Stimulated activated CD8-positive, alpha-beta memory T cell treated with anti-CD3 and anti-CD28 coated beads, Interleukin-7, amount 100 ng/mL, for 4 hours (primary cell): ENCODE measurements at places on chromosomes 3 and 15.

DNA sequence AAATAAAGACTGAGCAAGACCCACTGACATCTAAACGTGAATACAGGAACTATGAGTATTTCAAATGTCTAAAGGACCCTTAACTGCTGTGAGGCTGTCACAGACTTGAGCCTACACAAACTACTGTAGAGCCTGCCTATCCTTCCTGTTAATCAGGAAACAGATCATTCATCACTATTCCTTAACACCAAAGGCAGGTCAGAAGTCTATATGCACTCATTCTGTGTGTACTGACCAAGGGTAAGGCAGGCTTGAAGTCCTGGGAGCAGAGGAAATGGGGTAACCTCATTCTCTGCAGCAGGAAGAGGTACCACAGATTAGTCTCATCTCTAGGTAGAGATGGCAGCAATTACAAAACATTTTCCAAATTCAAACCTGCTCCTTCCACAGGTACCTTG lies 30.7 kb downstream of the NPTN start:
- no peak for DNase-seq

- no peak for DNase-seq
Observed at GRCh38 chr15:57218826-57219576, 157.3 kb upstream of the CGNL1 start.

- DNase-seq, result no peak
Observed at GRCh38 chr3:152204218-152204617, 64.5 kb upstream of the MBNL1 start.

- DNase-seq, result no peak
Observed at GRCh38 chr3:48991851-48992545, 2.0 kb downstream of the P4HTM start.

- DNase-seq, result no peak
Observed at GRCh38 chr3:105862217-105862616, 6.6 kb downstream of the CBLB start.

DNA sequence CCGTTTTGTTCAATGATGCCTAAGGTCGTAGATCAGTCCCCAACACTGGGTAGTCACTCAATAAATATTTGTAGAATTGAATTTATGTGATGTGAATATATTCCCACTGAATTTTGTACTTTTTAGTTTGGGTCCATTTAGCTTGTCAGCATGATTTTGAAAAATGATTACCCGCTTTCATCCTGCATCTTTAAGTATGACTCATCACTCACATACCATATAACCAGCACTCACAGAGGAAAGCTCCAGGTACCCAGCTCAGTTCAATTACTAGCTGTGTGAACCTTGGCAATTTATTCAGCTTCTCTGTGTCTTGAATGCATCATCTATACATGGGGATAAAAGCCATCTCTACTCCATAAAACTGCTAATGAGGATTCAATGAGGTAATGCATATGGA lies 2.2 kb upstream of the MLF1 start:
- DNase-seq, result no peak

DNA sequence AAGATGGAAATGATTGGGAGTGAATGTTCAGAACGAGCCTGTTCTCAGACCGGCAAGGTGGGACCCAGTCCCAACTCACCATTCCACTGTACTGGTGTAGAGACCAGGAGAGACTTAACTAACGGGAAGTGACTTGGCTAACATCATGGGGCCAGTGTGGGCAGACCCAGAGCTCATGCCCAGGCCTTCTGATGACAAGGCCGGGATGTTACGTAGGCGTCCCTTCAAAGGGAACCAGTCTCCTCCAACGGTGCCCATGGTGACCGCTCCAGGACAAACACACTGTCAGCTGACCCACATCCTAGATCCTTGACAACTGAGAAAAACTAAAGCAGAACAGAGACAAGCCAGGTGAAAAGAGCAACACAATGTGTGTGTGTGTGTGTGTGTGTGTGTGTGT lies 128.4 kb upstream of the HACD2 start:
- DNase-seq, result no peak

GRCh38 chr3:141076797-141077571 lies 25.8 kb downstream of the SPSB4 start:
- no peak for DNase-seq

DNA sequence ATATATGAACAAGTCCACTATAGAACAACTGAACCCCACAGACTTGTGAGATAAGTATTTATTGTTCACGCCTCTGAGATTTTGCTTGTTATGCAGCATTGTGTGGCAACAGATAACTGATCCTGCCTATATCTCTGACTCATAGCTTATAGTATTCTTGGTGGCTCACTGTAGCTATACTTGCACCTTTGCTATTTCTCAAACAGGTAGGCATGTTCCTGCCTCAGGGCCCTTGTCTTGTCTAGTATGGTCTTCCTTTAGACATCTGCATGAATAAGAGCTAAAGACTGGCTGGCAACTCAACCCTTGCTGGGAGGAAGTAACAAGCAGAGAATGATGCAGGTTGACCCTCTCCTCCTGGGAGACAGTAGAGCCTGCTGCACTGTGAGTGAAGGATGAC lies 256.1 kb downstream of the CHST2 start:
- no peak for DNase-seq

DNA sequence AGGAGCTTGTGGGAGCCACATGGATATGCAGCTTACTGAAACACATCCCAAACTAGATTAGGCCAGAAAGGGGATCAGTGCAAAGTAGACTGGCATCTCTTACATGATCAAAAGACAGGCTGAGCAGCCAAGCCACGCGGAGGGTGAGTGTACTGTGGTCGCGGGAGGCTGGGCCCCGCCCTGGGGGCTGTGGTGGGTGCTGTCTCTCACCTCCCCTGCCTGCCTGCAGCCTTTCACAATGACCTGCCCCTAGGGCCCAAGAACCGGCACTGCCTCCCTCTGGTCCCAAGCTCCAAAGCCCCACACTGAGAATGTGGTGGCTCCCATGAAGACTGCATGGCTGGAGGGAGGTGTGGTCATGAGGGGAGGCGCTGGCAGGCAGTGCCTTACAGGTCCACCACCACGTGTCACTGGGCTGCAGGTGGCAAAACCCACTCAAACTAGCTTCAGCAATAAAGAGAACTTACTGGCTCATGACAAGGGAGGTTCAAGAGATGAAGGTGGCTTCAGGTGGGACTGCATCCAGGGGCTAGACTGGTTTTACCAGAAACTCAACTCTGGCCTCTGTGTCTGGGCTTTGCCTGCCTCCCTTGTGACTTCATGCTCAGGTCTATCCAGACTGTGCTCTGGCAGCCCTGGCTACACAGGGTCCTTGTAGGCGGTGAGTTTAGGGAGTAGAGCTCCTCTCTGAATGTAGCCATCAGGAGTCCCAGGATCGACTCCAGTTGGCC lies 27.4 kb upstream of the PLXND1 start:
- no peak for DNase-seq

DNA sequence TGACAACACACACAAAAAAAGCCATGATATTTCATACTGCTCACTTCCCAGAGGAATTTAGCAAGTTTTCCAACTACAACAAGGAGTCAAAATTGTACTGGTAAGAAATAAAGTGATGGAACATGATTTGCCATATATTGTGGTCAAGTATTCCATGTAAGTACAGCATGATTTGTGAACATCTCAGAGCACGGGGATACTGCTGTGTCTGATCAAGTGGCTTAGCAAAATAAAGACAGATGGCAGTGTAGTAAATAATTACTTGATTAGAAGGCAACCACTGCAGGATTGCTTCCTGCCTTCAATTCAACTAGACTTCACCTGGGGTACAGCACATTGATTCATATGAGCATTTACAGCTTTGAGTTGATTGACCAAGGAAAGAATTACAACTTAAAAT lies 51.6 kb upstream of the DUT start:
- no peak for DNase-seq

- no peak for DNase-seq
Observed at GRCh38 chr3:165279471-165279870, 83.3 kb upstream of the SLITRK3 start.

DNA sequence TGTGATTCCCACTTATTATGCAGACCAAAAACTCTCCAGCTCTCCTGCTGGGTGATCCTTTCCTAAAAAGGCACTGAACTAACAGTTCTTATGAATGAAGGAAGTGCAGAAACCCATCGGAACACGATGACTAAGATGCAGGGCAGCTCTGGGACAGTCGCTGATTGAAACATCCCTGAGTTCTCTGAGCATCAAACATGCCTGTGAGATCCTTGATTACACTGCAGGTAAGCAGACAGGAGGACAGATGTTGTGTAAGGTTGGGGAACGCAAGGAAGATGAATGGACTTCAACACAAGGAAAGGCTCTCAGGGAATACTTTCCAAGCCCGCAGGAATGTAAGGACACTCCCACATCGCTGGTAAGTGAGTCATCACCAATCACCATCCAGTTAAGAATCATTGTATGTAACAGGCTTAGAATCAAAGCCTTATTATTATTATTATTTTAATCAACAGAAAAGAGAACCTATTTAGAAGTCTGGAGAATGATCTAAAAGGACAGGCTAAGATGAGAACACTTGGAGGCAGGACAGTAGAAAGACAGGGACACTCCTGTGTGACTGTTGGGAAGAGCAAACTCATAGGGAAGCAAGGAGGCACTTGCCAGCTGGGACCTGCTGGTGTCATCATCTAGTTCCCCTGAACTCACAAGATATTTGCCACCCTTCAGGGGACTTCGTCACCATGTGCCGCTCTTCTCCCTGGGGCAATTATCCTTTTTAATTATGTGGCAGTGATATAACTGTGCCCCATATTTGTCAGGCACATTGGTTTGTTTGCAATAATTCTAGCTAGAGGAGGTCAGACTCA lies 26.0 kb downstream of the TMEM158 start:
- no peak for DNase-seq

DNA sequence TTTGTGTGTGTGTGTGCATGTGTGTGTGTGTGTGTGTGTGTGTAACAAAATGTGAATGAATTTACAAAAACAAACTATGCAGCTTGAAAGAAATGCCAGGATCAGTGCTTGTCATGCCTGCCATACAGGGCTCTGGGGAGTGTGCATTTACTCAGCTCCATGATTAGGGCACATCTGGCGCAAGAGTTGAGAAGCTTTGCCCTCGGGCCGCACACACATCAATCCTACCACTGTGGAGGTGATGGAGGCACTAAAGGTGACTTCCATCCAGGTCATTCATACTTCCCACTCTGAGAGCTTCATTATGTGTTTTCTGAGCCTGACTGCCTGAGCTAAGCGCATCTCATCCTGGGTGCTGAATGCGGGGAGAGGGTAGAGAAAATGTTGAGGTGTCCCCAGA lies 72.0 kb upstream of the ZBED2 start:
- DNase-seq, result no peak

GRCh38 chr3:69737392-69737791 lies 1.9 kb upstream of the MITF start:
- DNase-seq, result no peak

DNA sequence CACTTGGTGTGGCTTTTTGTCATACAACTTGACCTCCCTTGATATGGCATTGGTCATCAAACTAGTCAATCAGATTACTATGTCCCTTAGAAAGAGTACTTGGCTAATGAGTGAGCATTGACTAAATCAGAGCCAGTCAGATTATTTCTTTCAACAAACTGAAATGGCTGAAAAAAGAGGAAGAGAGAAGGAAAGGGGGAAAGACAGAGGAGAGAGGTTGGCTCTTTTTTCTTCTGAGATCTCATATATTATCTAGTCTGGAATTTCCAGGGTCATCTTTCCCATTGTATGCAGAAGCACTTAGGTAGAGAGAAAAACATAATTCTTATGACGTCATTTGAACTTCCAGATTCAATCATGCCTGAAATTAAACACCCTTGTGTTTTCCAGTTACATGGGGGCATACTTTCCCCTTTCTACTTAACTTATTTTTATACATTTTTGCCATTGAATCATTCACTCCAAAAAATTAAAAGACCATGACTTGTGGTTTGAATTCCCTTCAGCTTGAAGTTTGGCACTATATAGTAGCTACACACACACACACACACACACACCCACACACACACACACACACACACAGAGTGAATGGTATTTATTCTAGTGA lies 387.8 kb downstream of the LSAMP start:
- DNase-seq, result no peak

DNA sequence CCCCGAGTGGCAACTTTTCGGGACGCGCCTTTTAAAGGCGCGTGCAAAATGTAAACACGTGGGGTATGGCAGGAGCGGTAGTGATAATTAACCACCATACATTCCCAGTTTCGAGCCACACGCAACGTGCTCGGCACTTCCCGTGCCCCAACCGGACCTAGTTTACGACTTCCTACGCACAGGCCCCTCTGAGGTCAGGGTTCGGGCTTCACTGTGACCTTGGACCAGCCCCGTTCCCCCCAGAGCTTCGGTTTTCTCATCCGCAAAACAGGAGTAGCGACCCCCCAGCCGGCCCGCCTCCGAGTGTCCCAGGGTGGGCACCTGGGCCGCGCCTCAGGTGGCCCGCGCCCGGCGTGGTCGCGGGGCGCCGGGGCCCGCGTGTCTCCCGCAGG lies 451 bp downstream of the CHCHD4 start:
- DNase-seq, result peak; percentile 52

GRCh38 chr15:98889930-98890695 lies 117.5 kb downstream of the PGPEP1L start:
- no peak for DNase-seq

- no peak for DNase-seq
Observed at GRCh38 chr3:101027286-101027685, 34.1 kb upstream of the ABI3BP start.

DNA sequence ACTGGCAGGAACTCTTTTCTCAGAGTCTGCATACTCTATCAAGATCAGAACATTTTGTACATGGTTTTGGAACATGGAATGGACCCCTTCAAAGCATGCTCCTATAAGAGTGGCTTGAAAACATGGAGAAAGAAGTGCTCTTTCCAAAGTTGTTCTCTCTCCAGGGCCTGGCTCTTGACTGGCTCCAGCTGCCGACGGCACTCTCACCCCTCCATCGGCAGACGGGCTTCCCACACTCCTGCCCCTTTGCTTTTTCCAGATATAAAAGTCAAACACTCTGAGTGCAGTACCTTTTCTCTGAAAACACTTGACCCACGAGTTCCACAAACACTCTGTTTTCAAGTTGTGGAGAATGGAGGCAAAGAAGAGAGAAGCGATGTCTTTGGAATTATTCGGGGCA lies 72.5 kb upstream of the ONECUT1 start:
- DNase-seq, result no peak

DNA sequence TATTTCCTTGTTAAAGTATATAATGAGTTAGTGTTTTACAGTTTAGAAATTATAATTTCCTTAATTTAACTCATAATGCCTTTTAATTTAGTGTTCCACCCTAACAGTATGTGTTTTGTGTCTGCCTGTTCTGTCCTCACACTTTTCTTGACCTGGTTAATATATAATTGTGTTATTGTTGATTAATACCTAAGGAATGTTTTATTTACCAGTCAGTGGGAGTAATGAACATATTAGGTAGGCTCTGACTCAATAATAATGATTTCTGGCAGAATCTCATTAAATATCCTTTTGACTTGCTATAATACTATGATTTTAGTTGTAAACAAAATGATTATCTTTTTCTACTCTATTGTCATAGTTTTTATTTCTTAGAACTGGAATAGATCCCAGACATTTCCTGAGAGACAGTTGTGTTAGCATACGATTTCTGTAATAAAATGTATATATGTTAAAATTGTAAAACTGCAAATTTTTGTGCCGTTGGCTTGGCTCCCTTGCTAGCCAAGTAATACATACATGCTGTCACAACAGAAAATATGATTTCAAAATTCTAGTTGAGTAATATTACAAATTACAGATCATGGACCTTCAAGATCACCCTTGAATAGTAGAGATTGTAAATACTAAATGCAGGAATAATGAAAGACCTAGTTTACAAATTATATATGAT lies 51.9 kb downstream of the RASA2 start:
- no peak for DNase-seq
